ENCODE measurements at places on chromosomes 1 and 21.

GRCh38 chr21:45479691-45480675 lies 62.3 kb downstream of the SLC19A1 start:
- no peak for DNase-seq

- DNase-seq, result no peak
These were observed 15.9 kb downstream of the BCAN start for GRCh38 chr1:156657741-156658319.

- no peak for DNase-seq
These were observed 6.6 kb upstream of the ACTRT2 start for GRCh38 chr1:3014443-3015268.

- DNase-seq, result no peak
These were observed 5.9 kb downstream of the NID1 start for GRCh38 chr1:236059011-236059410.

DNA sequence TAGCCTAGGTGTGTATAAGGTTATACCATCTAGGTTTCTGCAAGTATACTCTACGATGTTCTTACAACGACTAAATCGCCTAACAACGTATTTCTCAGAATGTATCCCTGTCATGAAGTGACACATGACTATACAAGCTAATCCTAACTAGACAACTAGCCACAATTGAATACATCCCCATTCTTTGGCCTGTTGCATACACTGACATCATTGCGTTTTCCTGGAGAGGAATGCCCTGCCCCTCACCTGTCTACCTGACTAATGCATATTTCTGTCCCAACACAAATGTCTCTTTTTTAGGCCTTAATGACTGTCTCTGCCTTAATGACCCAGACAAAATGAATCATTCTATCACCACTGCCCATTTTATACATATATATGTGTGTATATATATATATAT lies 8.5 kb upstream of the NFIA start:
- DNase-seq, result peak; percentile 58

GRCh38 chr1:234154320-234155251 lies 218.7 kb upstream of the COA6 start:
- peak; percentile 73 for DNase-seq

DNA sequence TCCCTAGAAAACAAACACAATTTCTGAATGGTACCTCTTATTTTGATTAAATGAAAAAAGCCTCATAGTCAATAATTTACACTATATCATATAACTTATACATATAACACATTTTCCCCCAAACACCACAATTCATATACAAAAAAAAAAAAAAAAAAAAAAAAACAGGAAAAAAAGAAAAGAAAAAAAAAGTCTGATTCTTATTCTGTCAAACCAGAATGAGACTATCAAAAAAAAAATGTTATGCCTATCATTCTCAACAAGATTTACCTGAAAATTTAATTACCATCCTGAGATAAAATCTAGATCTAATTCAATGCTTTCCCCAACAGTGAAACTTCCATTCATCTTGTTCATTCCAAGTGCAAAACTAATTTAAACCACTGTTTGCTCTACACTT lies 86.8 kb downstream of the PCNX2 start:
- no peak for DNase-seq

- DNase-seq, result no peak
These were observed 25.0 kb upstream of the BCL9 start for GRCh38 chr1:147516157-147516917.

GRCh38 chr1:27275696-27276095 lies 41.3 kb downstream of the WDTC1 start:
- no peak for DNase-seq

- DNase-seq, result no peak
These were observed at the start of gene PODN for GRCh38 chr1:53061859-53062707. Gene PODN, plus strand, starts transcription at chr1:53062213. Its CDS starts 7,643 bp downstream, at chr1:53069856.

DNA sequence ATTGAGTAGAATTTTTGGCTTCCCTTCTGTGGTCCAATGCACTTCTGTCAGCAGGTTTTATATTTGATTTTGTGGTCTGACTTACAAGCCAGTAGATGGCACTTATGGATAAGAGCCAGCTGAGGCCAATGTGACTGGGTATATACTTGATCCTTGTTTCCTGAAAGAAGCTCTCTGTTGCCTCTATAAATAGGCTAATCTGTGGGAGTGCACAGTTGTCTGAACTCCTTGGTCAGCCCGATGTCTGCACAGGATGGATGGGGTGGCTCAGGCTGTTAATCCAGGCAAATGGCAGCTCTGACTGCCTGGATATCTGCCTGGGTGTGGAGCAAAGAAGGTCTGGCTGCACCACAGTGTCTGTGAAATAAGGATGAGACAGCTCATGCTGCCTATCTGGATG lies 1183.7 kb upstream of the PRMT6 start:
- no peak for DNase-seq

- no peak for DNase-seq
These were observed 152.2 kb downstream of the LIPI start for GRCh38 chr21:14058566-14058965.

DNA sequence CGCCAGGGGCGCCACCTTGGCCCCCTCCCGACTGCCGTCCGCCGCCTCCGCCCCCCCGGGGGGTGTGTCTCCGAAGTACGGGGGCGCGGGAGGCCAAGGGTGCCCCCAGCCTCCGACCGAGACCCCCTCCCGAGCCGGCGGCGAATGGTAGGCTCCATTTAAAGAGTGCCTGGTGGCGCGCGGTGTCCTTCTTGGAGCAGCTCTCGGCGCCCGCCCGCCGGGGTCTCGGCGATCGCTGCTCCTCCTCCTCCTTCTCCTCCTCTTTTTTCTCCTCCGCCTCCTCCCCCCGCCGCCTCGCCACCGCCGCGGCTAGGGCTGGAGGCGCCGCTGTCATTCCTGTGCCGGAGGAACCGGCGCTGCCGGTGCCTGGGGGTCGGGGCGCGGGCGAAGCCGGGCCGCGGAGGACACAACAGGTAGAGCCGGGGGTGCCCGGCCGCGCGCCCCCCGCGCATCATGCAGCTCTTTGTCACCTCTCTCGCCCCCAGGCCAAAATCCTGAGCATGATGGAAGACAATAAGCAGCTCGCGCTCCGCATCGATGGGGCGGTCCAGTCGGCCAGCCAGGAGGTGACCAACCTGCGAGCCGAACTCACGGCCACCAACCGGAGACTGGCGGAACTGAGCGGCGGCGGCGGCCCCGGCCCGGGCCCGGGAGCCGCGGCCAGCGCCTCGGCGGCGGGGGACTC lies at the start of gene KAZN:
TSS of gene KAZN (plus strand) at position 188 of the 685 bp plus-strand sequence.
- no peak for DNase-seq

DNA sequence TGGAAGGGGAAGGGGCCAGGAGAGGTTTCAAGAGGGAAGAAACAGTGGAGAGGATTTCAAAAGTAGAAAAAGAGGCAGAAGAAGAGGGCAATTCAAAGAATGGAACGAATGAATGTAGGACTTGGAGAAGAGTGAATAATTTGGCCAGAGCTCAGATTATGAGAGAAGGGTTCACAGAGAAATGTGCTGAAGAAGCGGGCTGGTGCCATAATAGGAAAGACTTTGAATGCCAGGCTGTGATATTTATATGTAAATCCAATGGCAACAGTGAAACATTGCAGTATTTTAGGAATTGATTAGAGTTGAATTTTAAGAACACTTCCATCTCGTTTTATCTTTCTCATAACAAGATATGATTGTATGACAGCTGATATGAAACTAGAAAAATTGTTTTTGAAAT lies 36.0 kb upstream of the ANGPTL7 start:
- no peak for DNase-seq

- DNase-seq, result no peak
These were observed 88.9 kb downstream of the UBR4 start for GRCh38 chr1:19121192-19121591.

- DNase-seq, result peak; percentile 14
These were observed 38.9 kb downstream of the CCDC18 start for GRCh38 chr1:93219443-93219842.

GRCh38 chr1:102879439-102879993 lies 228.8 kb downstream of the COL11A1 start:
- peak; percentile 88 for DNase-seq

GRCh38 chr1:103170609-103171008 lies 62.3 kb upstream of the COL11A1 start:
- DNase-seq, result no peak

DNA sequence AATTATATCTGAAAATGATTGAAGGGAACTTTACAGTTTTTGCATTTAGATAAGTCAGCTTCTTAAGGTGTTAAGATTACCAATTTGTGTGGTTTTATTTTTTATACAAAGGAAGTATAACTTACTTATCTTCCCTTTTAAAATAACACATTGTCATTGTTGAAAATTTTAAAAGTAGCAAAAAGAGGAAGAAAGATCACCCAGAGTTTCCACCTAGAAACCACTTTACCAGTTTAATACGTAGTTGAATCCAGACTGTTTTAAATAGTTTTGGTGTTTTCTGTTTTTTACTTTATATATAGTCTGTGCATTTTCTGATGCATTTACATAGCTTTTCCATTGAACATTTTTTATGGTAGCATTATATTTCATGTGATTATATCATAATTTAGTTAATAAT lies 6.1 kb downstream of the CCDC18 start:
- no peak for DNase-seq

- DNase-seq, result peak; percentile 40
These were observed 27.7 kb upstream of the LY9 start for GRCh38 chr1:160768295-160768657.

DNA sequence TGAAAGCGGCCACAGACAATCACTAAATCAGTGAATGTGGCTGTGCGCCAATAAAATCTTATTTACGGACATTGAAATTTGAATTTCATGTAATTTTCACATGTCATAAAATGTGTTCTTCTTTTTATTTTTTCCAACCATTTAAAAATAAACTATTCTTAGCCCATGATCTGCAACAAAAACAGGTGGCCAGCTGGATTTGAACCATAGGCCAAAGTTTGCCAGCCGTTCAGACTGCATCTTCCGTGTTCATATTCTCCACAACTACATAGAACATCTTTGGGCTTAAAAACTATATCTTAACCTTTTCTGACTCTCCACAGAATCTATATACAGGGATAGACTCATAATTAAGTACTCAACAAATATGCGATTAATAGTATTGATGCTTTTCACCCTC lies 81.2 kb upstream of the RALGPS2 start:
- DNase-seq, result no peak

DNA sequence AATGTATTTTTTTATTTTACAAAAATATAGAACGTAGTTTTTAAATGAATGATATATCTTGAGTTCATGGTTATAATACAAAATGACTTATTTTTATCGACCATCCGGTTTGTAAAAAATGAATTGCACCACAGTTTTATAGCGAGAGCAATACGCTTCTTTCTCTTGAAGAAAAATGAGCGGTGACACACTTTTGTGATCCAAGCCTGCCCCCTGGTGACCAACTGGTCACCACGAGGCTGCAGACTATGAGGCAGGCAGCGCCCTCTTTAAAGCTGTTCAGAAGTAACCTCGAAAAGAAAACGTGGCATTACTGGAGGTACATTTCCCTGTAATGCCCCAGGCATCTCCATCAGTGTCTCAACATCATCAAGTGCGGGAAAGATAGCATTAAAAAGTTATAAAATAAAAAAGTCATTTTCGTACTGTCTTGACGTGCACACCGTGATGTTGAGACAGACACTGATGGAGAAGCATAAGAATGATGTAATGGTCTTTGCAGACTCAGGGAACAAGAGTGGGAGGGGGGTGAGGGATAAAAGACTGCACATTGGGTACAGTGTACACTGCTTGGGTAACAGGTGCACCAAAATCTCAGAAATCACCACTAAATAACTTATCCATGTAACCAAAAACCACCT lies 734.2 kb upstream of the ADAMTS5 start:
- DNase-seq, result peak; percentile 77

DNA sequence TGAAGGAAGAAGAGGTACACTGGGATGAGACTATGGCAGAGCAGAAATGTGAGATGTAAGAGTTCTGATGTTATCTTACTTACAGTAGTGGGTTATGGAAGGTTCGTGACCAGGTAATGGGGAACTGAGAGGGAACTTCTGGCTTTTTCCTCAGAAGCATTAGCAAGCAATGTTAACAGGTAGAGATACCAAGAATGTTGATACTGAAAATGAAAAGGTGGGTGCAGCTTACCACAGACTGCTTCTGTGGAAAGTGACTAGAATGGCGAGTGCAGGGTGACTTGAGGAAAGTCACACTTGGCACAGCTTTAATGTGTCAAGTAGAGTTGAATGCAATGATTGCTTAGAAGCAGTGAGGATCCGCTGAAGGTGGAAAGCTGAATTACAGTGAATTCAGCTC lies 70.8 kb downstream of the PLA2G4A start:
- no peak for DNase-seq
